Activated CD8-positive, alpha-beta memory T cell treated with anti-CD3 and anti-CD28 coated beads for 4 hours (primary cell): ENCODE measurements at places on chromosomes 4 and X.

DNA sequence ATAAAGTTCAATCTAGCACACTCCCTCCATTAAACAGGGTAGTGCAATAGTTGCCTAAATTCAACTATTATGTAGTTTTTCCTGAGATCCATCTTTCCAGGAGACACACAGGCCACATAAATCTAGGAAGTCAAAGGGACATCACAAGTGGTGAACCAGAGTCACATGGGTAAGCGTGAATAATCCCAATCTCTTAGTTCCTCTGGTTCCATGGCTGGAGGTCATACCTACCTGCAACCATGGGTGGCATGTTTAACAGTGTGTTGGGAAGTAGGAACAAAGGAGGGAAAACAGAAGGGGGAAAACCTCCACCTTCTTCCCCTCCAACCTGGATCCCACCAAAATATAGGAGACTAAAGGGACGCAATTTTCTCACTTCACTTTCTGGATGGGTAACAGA lies 2651.6 kb downstream of the ARAP2 start:
- no peak for DNase-seq

- DNase-seq, result no peak
Measured at GRCh38 chr4:1222938-1223690, 25.8 kb downstream of the CTBP1 start.

DNA sequence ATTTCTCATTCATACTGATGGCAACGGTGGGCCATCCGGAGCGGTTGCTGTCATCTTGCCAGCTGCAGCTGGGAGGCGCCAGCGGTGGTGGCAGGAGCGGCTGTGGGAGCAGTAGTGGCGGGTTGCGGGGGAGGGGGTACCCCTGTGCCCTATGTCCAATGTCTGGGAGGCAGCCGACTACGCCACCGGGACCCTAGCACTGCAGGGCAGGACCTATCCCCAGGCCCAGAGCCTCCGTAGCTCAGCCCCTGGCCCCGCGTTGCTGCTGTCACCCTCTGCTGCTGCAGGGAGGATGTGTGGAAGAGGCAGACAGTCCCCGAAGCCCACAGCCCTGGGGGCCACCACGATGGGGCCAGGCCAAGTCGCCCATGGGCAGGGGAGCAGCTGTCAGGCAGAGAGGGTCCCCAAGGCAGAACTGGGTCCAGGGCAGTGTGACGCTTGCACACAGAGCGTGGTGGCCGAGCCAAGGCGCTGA lies 10.0 kb upstream of the SPP1 start:
- DNase-seq, result no peak

- DNase-seq, result no peak
Measured at GRCh38 chr4:16617011-16617410, 281.4 kb downstream of the LDB2 start.

DNA sequence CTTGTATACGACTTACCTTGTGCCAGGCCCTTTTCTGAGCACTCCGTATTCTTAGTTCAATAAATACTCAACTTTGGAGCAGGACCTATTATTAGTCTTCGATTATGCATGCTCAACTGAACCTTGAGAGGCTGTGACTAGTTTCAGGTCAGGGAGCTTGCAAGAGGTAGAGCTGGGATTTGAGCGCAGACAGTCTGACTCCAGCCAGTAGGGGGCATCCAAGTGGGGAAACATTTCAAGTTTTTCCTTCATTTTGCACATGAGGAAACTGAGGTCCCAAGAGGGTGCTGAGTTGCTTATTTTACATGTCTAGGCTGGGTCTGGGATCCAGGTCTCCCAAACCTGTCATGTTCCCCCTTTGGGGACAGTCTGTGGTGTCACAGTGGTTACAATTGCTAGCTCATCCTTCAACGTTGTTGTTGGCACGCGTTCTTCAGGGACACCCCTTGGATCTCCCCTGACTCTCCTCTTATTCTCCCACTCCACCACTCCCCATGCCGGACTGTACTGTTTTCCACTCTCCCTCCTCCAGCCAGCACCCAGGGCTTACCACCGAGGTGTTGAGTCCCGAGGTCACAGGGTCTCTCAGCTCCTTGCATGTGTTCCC lies 6.7 kb upstream of the PRICKLE3 start:
- DNase-seq, result no peak

DNA sequence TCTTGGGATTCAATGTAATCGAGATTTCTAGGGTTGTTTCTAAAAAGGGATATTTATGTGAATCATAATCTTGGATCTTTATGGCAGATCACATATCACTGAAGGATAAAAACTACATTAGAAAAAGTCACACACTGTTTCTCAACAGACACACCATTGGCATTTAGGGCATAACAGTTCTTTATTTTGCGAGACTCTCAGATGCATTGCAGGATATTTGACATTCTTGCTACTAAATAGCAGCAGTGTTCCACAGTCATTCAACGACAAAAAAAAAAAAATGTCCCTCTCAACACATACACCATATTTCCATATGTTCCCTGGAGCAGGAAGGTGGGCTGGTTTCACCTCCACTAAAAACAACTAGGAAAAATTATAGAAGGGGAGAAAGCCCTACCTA lies 243.4 kb upstream of the PCDH18 start:
- no peak for DNase-seq

DNA sequence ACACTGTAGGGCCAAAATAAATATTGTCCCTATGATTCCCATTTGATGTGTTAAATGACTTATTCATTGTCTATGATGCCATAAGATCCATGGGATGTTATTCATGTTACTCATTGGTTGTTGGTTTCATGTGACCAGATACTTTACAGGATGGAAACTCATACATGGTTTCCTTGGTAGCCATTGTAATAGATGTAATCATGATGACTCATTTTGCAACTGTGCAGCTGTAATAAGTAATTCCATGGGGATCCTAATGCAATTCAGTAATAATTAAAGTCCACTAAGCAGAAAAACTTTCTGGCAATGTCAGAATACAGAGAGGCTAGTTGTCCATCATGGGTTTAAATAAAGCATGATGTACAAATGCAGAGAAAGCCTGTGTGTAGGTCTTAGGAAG lies 389.7 kb upstream of the NR3C2 start:
- DNase-seq, result no peak

DNA sequence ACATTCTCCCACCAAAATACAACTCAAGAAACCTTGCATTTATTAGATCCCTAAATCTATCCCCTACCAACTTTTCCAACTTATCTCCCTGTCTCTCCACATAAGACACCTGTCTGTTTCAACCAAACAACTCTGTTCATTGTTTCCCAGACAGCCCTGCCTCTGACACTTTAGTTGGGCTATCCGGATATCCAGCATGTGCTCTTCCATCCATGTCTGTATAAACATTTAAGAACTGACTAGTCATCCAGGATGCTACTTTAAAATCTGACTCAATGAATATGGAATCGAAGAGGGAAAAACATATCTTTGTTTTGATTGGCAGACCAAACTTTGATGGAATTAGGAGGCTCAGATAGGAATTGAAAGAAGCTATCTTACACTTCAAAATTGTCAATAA lies 143.2 kb upstream of the DCAF8L1 start:
- no peak for DNase-seq

GRCh38 chr4:89906316-89906715 lies 11.7 kb downstream of the MMRN1 start:
- no peak for DNase-seq

GRCh38 chrX:116357329-116357728 lies 79.1 kb upstream of the SLC6A14 start:
- no peak for DNase-seq

DNA sequence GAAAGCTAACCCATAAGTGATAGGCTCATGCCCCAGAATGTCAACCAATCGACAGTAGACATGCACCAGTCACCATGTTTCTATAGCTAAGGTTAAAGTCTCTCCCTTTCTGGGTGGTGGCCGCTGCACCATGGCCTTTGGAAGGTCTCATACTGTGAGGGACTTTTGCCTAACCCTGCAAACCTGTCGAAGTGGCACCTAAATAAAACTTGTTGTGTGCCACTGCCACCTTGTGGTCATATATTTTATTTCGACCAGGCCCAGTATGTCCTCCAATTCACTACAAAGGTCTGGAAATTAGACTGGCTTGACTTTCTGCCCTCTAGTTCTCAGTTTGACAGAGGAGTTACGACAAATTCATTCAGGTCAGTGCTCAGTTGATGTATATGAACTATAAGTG lies 163.1 kb downstream of the SMARCA1 start:
- DNase-seq, result no peak

GRCh38 chrX:72094894-72095293 lies 36.8 kb downstream of the RTL5 start:
- DNase-seq, result no peak

GRCh38 chrX:22922961-22923360 lies 76.8 kb upstream of the DDX53 start:
- DNase-seq, result no peak

GRCh38 chr4:508675-509638 lies 9.9 kb downstream of the PIGG start:
- DNase-seq, result no peak

- DNase-seq, result no peak
Measured at GRCh38 chr4:26987191-26987590, 126.5 kb downstream of the STIM2 start.

- no peak for DNase-seq
Measured at GRCh38 chr4:66430856-66431255, 760.6 kb upstream of the EPHA5 start.

DNA sequence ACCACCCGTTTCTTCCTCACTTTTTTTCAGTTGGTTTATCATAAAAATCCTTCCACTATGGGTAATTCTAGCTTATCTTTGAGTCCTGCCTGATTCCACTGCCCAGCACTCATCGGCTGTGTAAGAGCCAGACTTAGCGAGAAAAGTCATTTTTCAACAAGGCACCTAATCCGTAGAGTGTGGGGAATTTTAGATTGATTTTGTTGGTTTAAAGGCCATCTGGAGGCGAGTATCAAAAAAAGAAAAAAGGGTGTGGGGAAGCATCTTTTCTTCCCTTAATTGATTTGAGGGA lies 134.4 kb downstream of the TET2 start:
- DNase-seq, result no peak

DNA sequence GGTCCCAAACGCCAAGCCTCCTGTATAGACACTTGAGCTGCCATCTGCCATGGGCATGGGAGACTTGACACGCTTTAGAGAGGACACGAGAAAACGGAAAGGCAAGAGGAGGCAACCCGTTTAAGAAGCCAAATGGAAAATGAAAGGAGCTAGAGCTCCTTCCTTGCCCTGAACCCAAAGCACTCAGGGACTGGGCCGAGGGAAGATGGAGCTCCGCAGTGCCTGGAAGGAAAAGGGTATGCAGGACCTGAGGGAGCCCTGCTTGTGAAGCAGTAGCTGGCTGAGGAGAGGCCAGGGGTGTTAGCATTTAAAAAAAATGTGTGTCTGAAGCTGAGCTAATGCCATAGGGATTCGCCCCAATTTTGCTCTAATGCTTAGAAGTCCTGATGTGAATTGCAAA lies 15.1 kb downstream of the MCF2 start:
- no peak for DNase-seq

DNA sequence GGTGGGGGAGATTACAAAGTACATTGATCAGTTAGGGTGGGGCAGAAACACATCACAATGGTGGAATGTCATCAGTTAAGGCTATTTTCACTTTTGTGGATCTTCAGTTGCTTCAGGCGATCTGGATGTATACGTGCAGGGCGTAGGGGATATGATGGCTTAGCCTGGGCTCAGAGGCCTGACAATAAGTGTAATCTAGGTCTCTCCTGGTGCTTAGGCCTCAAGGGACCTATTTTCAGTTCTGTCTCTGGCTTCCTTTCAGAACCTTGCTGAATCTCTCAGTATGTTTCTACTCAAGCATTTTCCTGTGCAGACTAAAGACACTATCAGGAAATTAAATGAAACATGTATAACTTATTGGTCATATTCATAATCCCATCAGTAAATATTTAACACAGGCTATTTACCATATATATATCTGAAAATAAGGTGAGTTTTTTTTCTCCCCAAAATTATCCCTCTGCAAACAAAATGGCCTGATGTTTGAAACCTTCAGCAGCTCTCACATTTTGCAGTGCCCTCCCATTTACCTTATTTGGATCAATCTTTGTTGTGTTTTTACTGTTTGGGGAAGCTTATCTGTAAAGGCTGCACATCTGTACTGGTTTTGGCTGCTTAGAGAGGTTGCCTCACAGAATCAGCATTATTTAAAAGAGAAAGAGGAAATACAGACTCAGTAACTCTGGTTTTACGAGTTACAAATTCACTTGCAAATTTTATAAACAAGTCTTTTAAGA lies 2.3 kb upstream of the ZCCHC4 start:
- no peak for DNase-seq

DNA sequence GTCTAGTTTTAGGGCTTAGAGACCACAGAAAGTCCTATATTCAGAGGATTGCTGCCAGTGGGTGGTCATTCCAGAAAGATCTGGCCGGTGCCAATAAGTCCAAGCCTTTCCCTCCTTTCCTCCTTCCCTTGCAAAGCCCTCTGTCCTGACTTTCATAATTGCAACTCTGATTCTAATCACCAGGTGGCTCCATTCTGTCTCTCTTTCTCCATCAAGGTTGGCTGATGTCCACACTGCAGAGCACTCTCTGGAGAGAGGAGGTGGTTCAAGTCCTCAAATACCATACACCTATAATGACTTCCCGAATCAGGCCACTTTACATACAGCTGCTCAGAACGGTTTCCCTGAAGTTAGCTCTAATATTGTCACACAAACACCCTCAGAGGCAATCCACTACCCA lies 22.4 kb upstream of the ARMCX4 start:
- no peak for DNase-seq

GRCh38 chr4:155759372-155760252 lies 791 bp downstream of the GUCY1B1 start:
- DNase-seq, result no peak
